ENCODE measurements at places on chromosomes 11 and 22. TPM values are rescaled to one million over a fixed set of nuclear protein-coding genes. Genes with fewer than 3 reads are reported as not detected.
A peak's percentile ranks its signal among the peaks of the same experiment; 100 is the strongest.

DNA sequence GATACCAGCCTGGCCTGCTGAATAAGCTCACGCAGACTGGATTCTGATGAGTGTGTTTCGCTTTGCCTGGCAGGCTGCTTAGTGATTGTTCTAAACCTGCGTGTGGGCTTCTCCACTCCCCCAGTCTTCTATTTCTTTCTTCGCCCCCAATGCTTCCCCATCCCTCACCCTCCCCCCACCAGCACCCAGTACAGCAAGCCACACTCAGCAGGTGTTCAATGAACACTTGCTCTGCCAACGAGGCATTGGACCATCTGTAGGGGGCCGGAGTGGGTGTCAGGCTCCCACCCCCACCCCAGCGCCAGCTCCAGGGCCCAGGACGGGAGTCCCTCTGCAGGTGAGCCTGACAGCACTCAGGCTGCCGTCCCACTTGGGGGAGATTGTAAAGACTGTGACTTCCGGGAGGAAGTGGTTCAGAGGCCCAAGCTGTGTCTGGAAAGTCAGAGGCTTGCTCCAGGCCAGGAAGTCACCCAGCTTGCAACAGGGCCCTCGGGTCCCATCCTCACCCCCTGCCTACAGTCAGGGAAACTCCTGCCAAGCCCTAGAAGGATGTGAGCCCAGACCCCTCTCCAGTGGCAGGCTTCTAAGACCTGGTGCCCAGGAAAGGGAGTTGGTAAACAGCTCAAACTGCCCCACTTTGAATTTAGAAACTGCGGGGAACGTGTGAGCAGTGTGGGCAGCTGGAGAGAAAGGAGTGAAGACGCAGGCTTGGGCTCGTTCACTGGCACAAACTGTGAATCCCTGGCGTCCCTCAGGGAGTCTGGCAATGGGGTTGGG is 66.3 kb upstream of the PRDM11 start:
- DNase-seq = peak; percentile 36

DNA sequence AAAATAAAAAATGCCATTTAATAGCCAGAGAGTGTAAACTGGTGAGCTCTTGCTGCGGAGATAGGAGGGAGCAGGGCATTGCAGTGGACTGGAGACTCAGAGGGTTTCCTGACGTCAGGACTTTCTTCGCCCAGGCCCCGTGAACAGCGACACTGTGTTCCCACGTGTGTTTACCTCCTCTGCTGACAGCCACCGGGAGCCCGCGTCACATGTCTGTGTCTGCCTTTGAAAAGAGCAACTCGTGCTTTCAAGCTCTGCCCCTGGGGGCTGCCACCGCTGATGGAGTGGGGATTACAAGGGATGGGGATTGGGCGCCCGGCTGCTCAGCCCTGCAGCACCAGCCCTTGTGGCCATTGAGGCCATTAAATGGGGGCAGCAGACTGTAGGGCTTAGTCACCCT is 3.3 kb downstream of the TANGO2 start:
- peak; percentile 77 for DNase-seq

The GGT1 gene
- total RNA-seq = 1.2 TPM

- DNase-seq = no peak
Measured at GRCh38 chr11:23780231-23780630, 716.6 kb upstream of the LUZP2 start.

GRCh38 chr22:27775758-27776649 is 25.6 kb downstream of the MN1 start:
- no peak for DNase-seq

DNA sequence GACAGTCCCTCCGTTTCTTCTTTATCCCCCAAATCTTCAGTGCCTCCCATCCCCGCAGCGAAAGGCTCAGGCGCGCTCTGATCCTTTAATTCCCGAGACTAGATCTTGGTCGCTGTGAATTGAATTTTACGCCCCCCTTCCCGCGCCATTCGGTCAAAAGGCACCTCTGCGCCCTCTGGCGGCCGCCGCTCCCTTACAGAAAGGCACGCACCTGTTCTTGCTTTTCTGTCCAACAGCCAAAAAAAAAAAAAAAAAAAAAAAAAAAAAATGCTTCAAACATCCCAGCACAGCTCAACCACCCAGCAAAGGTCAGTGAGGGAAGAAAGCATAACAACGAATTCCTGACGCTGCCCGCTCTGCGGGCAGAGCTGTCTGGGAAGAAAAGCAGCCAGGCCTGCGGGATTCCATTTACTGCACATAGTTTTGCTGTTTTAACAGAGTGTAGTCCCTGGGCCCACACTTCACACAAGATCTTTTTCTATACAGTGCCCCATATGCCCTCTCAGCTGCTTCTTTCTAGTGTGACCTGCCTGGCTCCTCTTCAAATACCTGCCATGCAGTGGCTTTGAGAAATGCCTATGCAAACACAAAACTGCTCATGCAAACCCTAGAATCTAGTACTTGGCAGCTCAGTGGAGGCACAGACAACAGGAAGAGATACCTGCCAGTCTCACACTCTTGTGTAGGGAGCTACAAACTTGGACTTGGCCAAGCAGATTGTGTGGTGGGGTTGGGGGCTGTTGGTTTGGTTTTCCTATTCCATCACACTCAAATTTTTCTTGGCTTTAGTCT is 1.3 kb upstream of the ESAM start:
- peak; percentile 93 for DNase-seq

GRCh38 chr11:46898396-46899095 is 19.8 kb downstream of the LRP4 start:
- DNase-seq = no peak

GRCh38 chr11:124861670-124862069 is 3.6 kb upstream of the ROBO3 start:
- no peak for DNase-seq

The FGF19 gene
- total RNA-seq = not detected

The CTSW gene
- 1.1 TPM for total RNA-seq

DNA sequence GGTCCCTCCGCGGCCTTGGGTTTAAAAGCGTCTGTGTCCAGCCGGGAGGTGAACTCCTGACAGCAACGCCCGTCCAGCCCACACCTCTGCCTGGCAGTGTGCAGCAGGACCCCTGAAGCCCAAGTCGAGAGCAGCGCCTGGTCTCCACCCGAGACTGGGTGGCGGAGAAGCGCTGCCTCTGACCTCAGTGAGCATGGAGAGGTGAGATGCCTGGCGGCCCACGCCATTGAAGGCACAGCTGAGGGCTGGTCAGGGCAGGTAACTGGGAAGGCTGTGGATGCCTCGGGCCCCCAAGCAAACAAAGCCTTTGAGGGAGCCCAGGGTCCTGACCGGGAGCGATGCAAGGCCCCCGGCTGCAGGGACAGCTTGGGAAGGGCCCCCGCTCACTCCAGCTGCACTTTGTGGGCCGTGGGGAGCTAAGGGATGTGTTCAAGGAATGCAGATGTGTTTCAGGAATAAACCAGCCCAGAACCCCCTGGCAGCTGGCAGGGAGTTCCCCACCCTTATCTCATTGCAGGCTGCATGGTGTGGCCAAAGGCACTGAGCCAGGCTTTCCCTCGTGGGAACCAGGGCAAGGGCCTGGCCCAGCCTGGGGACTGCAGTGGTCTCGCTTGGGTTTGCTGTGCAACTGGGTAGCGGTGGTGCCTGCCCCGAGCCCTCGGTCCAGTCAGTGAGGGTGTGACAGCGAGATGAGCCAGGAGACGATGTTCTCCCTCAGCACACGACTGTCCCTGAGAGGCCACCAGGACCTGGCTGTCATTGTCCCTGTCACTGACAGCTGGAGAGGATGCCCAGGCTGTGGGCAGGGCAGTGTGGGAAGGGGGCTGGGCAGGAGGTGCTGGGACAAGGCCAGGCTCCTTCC is 92.5 kb downstream of the WNT7B start:
- peak; percentile 69 for DNase-seq

DNA sequence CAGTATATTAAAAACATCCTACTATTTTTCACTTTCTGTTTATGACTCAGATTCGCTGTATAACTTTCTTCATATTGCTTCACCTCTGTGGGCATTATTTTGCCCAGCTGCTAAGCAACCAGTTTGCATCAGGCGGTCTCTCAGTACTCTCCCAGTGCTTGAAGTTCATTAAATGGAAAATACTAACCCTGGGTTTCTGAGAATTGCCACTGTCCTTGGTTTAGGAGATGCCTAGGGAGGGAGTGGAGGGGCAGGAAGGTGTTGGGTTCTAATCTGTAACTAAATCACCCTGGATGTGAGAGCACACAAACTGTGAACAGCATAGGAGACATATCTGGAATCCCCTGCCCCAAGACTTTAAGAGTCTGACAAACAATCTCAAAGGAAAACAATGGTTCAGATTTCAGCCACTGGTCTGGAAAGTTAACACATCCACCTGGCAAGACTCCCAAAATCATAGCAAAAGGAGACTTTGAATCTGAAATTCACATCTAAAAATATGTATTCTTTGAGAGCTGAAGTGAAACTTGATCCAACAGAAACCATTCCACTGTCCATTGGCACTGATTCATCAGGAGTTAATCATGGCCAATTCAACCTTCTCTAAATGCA is 540.0 kb downstream of the SOX6 start:
- no peak for DNase-seq

DNA sequence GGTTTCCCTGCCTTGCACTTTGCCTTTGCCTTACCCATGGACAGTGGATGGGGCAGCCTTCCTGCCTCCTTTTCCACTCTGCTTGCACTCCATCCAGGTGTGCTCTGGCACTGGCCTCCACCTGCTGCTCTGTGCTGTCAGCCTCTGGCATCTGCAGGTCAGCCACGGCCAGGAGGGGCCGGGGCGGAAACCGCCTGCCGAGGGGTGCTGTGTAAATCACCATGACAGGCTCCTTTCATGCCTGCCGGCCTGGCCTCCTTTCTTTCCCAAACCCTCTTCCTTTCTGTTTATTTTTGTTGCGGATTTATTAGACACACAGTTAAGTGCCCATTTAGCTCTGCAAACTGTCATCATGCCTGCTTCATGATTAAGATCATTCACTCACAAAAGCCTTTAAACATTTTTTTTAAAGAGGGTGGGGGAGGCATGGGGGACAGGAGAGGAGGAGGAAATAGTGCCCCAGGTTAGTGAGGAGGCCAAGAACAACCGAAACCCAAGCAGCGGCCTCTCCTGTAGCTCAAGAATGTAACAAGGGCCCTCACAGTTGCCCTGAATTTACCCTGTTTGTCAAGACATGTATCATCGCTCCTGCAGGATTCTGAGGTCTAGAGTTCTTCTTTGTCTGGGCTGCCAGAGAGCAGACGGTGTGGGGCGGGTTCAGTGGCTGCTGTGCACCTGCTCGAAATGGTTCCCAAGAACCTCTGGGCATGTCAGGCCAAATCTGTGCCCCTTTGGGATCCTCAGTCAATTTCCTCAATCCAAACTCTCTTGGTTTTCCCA is 83.3 kb downstream of the BARX2 start:
- no peak for DNase-seq

The TPBGL gene
- not detected for total RNA-seq

DNA sequence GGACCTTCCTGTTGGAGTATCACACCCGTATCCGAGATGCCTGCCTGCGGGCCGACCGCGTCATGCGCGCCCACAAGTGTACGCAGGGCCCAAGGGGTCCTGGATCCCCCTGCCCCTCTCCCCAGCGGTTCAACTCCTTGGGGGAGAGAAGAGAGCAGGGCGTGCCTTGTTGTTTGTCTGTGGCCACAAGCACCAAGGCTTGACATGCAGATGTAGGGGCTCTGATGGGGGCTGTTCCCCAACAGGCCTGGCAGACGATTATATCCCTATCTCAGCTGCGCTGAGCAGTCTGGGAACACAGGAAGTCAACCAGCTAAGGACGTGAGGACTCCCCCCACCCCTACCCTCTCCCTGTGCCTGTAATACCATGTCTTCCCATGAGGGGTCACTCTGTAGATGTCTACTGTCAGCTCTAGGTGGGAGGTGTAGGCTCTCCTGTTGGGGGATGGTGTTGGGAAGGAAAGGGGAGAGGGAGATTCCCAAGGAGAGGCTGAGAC is 6.8 kb downstream of the CFL1 start:
- no peak for DNase-seq

DNA sequence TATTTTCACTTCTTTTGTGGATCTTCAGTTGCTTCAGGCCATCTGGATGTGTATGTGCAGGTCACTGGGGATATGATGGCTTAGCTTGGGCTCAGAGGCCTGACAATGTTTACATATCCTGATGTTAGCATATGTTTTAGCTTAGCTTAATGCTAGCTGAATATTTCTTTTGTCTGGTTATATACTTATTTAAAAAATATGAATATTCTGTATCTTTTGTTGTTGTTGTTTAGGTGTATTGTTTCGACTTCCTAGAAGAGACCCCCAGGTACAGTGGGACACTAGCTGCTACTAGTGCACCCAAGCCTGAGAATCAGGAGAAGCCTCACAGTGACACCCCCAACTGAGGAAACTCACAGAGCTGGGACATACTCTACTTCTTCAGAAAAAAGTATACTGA is at the start of gene KDM4E:
Gene KDM4E, plus strand, starts transcription at position 301 of the 400 bp plus-strand sequence. CDS start 300 bp downstream, outside the sequence.
- no peak for DNase-seq
